ENCODE measurements at places on chromosomes 2 and 18. TPM values are rescaled to one million over a fixed set of nuclear protein-coding genes. Genes with fewer than 3 reads are reported as not detected.

DNA sequence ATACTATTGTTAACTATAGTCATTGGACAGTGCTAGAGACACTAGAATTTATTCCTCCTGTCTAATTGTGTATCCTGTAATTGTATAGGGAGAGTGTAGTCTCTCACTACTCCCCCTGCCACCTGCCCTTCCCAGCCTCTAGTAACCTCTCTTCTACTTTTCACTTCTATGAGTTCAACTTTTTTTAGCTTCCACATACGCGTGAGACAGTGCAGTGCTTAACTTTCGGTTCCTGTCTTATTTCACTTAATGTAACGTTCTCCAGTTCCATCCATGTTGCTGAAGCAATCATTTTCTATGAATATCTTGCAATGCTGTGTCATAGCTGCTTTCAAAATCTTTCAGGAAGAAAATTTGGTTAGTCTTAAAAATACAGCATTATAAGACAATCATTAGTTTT, 22.8 kb upstream of the RUFY4 start:
- DNase-seq, result no peak

GRCh38 chr2:105714141-105714540, 30.6 kb upstream of the NCK2 start:
- DNase-seq, result no peak

DNA sequence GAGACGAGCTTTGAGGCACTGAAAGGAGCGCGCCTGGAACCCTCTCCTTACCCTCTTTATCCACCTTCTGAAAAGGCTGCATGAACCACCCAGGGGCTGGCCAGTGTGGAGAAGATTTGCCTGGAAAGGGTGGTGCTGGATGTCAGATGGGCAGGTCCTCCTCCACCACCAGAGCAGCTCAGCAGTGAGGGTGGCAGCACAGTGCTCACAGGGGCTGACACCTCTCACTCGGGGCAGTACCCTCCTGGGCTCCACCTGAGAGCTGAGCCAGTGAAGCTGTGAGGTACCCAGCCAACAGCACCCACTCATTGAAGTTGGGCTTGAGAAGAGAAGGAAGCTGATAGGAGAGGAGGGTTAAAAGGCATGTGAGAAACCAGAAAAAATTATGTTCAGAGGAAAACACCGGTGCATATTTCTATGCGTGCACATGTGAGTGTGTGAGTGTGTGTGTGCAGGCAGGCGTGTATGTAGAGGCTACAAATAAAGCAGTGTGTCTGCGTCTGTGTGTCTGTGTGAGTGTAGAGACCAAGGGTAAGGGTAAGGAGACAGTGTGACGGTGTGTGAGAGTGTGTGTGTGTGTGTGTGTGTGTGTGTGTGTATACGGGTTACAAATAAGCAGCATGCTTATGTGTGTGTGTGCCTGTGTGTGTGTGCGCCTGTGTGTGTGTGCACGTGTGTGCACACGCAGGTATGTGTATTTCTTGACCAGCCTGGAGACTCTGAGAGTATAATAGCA, 40.7 kb downstream of the TEX44 start:
- DNase-seq, result no peak

- no peak for DNase-seq
Measured at GRCh38 chr2:105249181-105249580, 7.6 kb downstream of the GPR45 start.

GRCh38 chr2:51293566-51294200, 261.8 kb upstream of the NRXN1 start:
- DNase-seq, result no peak

- no peak for DNase-seq
Measured at GRCh38 chr2:178320011-178320585, 125.8 kb downstream of the OSBPL6 start.

DNA sequence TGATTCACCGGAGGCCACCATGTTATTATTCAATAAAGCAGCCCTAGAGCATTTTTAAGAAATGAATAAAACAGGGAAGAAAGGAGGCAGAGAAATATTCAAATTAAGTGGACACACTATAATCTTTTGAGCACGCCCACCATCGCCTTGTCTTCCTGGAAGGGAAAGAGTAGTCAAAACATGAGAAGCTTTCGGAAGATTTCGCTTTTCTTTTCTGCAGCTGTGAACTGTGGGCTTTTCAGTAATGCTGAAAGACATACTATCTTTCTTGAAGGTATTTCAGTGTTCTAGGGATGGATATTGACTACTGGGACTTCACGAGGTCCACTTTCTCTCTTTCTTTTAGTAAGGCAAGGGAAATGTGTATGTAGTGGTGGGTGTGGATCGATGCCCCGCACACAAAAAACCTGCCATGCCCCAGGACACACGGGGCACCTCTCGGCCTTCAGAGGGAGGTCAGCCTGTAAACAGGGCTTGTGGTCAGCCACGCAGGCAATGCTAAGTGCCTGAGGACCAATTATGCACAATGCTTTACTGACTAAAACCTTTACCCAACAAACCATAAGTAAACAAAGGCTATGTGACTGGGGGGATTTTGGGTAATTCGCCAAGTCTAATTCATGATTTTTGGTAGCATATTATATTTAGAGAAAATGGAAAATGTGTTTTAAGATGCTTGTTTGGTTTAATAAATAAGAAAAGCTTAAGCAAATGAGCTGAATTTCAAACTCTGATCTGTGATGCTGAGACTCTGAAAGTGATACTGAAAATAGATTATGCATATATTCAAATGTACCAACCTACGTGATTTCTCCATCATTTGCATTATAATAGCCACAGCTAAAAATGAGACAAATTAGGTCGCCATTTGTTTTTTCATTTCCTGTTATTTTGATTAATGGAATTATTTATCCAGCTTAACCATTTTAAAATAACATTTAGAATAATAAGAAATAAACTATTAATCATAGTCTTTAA, 130.5 kb downstream of the ZNF516 start:
- no peak for DNase-seq

- DNase-seq, result no peak
Measured at GRCh38 chr2:3986530-3987258, 283.3 kb downstream of the DCDC2C start.

DNA sequence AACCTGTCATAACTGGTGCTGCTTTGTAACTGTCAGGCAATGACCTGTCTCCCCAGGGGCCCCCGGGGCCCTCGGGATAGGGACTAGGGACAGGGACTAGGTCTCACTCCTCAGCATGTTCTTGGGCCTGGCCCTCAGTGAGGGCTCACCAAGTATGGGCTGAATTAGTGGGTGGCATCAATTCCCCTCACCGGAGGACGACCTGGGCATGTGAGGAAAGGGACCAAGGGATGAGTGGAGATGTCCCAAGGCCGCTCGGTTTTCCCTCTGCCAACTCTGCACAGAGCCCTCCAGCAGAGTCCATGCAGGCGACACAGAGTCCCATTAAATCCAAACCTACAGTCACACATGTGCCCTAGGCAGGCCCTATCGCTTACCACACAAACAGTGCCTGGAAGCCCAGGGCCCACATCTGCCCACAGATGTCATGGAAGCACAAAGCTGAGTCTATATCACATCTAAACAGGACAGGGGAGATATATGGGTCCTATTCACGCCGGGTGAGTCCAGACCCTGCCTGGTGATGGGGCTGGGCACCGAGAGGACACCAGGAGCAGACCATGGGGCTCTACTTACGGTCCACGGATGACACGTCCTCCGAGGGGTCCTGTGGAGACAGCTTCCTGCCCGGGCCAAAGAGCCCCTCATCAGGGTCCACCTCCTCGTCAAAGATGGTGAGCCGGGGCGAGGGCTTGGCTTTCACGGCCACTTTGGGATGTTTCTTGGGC, 26.6 kb downstream of the HS1BP3 start:
- DNase-seq, result no peak

DNA sequence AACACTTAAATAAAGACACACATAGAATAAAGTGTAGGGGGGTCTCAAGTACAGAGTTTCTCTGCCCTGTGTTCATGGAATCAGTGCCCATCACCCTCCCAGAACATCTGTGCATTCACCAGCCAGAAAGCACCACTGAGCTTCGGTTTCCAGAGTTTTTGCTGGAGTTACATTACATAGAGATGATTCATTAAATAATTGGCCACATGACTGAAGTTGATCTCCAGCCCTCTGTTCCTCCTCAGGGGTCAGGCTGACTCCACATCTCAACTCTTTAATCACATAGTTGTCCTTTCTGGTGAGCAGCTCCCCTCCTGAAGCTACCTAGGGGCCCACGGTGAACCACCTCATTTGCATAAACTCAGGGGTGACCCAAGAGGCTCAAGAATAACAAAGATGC, 129.8 kb downstream of the METTL4 start:
- DNase-seq, result no peak

- DNase-seq, result no peak
Measured at GRCh38 chr2:182907081-182907830, 40.8 kb upstream of the FRZB start.

- DNase-seq, result no peak
Measured at GRCh38 chr2:136024616-136025015, 39.2 kb upstream of the DARS1 start.

- DNase-seq, result no peak
Measured at GRCh38 chr18:70194227-70194890, 11.1 kb downstream of the RTTN start.

DNA sequence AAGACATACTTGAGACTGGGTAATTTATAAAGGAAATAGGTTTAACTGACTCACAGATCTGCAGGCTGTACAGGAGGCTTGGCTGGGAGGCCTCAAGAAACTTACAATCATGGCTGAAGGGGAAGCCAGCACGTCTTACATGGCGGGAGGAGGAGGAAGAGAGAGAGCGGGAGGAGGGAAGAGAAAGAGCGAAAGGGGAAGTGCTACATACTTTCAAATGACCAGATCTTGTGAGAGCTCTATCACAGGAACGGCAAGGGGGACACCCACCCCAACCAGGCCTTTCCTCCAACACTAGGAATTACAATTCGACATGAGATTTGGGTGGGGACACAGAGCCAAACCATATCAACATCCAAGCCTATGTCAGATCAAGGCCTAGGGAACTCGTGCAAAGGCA, 24.2 kb downstream of the MYL12B start:
- no peak for DNase-seq

GRCh38 chr2:227267410-227268115, 57.5 kb upstream of the MFF start:
- DNase-seq, result no peak

DNA sequence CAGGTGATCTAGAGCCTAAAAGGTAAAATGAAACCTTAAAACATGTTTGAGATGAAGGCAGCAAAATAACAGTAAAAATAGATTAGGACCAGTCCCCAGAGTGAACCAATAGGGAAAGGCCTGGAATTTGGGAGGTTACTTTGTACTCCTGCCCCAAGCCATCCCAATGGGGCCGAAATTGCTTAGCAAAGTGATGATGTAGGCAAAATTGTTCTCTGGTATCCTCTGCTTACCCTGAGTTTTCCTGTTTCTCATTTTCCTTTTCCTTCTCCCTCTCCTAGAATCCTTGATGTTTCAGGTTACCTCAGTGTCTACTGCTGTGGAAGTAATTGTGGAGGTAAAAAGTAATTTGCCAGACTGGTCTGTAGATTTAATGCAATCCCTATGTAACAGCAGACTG, 92.9 kb downstream of the TRABD2A start:
- no peak for DNase-seq

DNA sequence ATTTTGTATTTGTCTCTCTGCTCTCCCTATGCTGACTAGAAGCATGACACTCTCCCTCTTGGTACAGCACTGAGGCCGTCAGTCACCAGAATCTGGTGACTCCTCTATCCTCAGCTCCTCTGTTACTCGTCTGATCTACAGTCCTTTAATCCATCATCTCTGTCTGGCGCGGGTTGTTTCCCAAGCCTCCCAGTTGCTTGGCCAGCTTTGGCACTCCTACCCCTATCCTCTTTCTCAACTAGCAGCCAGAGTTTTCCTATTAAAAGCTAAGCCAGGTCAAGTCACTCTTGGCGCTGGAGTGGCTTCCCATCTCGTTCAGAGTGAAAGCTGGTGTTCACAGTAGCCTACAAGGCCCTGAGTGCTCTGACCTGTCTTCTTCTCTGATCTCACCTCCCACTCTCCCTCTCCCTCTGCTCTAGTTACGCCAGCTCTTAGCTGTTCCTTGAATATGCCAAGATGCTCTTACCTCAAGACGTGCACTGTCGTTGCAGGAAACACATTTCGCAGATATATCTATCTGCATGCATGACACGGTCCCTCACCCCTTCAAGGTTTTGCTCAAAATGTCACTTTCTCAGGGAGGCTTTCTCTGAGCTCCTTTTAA, 41.8 kb upstream of the PSME4 start:
- DNase-seq, result no peak

DNA sequence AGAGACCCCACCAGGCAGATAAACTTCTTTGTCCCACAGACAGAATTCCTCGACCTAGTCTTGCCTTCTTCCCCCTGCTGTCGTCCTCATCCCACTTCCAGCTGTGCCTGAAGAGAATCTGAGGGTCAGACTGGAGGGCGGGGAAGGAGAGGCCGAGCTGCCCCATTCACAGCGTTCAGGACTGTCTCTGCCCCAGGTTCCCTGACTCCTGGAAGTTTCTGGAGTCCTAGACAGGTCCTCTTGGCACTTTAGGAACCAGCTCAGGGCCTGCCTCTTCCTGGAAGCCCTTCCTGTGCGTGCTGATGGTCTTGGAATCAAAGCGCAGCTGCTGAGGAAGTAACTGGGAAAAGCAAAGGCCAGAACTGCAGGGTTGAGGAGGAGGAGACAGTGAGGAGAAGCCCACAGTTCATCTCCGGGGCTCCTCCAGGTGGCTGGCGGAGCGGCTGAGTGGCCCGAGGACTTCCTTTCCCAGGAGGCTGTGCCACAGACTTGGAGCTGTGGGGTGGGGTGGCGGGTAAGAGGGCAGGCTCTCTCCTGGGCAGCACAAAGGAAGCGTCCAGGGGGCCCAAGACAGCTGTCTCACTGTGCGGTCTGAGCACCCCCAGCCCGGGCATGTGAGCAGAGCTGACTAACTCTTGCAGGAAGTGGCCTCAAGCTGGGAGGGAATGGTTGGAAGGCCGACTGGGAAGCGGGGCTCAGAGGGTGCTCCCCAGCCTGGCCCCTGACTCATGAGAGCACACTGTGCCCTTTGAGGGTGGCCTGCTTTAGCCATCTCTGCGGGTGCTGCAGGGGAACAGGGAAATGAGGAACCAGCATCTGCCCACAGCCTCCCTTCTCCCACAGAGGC, 39.5 kb downstream of the SDC1 start:
- no peak for DNase-seq

- DNase-seq, result no peak
Measured at GRCh38 chr2:23411752-23412431, 26.9 kb downstream of the KLHL29 start.

GRCh38 chr2:120250640-120251039, 2.0 kb upstream of the RALB start:
- DNase-seq, result no peak

DNA sequence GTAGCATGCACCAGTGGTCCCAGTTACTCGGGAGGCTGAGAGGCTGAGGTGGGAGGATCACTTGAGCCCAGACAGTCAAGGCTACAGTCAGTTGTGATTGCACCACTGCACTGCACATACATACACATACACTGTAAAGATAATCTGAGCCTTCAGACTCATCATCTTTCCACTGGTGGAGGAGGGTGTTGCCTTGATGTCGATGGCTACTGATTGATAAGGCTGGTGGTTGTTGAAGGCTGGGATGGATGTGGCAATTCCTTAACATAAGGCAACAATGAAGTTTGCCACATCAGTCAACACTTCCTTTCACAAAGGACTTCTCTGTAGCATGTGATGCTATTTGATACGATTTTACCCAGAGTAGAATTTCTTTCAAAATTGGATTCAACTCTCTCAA, 118.8 kb downstream of the IKZF2 start:
- DNase-seq, result no peak

GRCh38 chr2:40147360-40147759, 304.5 kb downstream of the SLC8A1 start:
- no peak for DNase-seq

The TLX2 gene
- total RNA-seq, result not detected

The IL36G gene
- not detected for total RNA-seq

The SLC30A3 gene
- not detected for total RNA-seq

The BOLL gene
- not detected for total RNA-seq

The RNU2-63P gene
- 4.4 TPM for total RNA-seq

The KLHL30 gene
- total RNA-seq, result not detected

The GPAT2 gene
- 0.98 TPM for total RNA-seq

All from CD8-positive, alpha-beta T cell (primary cell).